ENCODE measurements at places on chromosomes 1 and 21.

- DNase-seq: no peak
Observed at GRCh38 chr1:22143065-22144033, at the start of gene WNT4. TSS of gene WNT4 (minus strand) at chr1:22143097. CDS start at chr1:22142922, 175 bp downstream.

GRCh38 chr1:71668065-71668464, 587.2 kb upstream of the ZRANB2 start:
- no peak for DNase-seq

- DNase-seq: no peak
Observed at GRCh38 chr21:25416669-25417068, 190.6 kb downstream of the MRPL39 start.

GRCh38 chr1:214902636-214903320, 179.8 kb upstream of the KCNK2 start:
- DNase-seq: no peak

DNA sequence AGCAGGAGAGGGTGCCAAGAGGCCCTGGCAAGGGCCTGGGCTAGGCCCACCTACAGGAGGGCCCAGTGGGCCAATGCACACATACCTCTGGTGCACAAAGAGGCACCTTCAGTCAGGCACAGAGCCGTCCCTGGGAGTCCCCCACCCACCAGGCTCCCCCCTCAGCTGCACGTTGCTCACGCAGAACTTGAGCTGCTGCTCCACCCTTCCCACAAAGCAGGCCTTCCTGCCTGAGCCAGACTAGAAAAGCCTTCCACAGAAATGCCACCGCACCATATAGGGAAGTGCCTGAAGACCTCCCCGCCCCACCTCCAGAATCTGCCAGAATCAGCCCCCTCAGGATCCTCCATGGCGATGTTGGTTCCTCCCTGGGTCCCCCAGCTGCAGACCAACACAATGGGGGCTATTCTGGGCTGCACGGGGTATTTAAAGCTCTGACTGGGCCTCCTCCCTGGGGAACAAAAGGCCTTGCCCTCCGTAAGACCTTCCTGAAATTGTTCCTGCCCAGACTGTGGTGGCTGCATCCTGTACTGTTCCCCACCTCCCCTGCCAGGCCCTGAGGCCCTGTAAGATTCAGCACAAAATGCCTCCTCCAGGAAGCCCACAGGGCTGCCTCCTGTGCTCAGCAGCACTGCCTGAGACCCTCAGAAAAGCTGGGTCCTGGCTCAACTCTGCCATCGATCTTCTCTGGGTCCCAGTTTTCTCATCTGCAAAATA, 27.2 kb downstream of the HSPG2 start:
- DNase-seq: no peak

- DNase-seq: no peak
Observed at GRCh38 chr1:66436378-66437135, 97.4 kb upstream of the SGIP1 start.

- no peak for DNase-seq
Observed at GRCh38 chr21:41480086-41480690, 27.8 kb downstream of the TMPRSS2 start.

DNA sequence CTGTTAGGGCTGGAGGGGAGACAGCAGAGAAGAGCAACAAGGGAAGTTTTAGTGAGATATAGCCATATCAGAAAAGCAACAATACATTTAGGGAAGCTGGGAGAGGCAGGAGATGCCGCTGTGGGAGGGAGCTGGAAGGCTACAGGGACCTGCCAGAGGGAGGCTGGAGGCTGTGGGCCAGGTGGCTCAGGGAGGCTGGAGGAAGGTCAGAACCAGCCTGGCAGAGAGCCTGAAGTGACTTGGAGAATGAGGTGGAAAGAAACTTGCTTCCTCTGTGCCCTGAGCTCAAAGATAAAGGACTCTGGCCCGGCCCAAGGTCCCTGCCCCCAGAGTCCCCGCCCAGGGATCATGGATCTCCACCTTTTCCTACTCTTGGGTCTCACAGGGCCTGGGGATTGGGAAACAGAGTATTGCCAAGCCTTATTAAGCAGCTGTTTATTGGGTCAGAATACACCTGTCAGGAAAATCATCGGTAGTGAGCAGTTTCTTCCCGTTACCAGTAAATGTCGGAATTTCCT, 85.9 kb downstream of the KIF26B start:
- no peak for DNase-seq

GRCh38 chr21:36419996-36420395, 34.8 kb downstream of the CHAF1B start:
- no peak for DNase-seq

- no peak for DNase-seq
Observed at GRCh38 chr1:235875036-235875597, 8.4 kb upstream of the LYST start.

DNA sequence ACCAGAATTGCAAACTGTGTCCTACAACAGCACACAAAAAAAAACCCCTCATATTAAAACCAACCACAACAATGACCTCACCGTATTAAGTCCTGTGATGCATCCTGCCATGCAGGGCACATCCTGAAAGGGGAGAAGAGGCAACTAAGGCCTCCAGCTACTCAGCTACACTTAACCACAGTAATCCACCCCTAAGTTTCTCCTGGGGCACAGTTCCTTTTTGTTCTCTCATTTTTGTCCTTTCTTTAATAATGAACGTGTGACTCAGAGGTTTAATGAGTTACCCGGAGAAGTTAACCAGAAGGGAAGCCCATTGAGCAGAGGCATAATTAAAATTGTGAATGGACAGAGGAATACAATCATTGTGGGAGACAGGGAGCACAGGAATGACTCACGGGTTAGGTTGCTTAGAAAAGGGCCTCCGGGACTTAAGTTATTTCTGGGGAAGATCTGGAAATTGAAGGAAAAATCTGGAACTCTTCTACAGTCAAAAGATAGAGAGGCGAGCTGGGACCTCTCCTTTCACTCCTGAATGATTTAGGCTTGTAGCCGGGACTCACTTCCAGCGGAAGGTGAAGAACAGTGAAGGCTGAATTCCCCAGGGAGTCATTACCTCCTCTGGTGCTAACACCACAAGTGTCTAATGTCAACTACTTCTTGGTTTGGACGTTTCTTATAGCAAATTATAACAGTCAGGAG, 36.9 kb upstream of the HIVEP3 start:
- no peak for DNase-seq

GRCh38 chr1:87826681-87827251, 498.1 kb downstream of the LMO4 start:
- DNase-seq: no peak

- DNase-seq: no peak
Observed at GRCh38 chr1:178726545-178726944, 1.5 kb downstream of the RALGPS2 start.

DNA sequence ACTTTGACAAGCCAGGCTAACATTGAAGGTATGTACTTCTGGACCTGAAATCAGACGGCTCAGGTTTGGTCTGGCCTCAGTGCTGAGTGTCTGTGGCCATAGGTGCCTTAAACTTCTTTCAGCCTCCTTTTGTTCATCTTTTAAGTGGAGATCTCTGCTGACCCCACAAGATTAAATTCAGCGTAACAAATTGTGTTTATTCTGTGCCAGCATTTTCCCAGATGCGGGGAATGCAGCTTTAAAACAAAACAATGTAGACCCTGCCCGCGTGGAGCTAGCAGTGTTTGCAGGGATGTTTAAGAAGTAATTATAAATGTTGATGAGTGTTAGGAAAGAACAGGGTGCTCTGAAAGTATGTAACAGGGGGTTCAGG, 923 bp downstream of the CAP1 start:
- DNase-seq: no peak

- no peak for DNase-seq
Observed at GRCh38 chr1:231016234-231016633, 23.8 kb downstream of the FAM89A start.

GRCh38 chr1:203072911-203073310, 12.9 kb downstream of the MYOG start:
- no peak for DNase-seq

DNA sequence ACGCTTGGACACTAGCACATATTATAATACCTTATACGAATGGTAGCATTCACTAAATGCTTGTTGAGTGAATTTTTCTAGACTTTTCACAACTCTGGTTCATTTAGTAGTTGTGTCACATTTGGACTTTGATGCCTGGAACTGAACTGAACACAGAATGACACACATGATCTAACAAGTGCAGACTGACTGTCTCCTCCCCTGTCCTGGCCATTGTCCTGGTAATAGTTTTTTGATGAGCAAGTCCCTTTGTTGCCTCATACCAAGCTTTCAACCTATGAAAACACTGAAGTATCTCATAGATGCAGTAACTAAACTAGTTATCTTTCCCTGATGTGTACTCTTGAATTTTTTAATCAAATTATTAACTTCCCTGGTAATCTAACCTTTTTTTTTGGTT, 66.4 kb downstream of the LRRC8D start:
- no peak for DNase-seq

DNA sequence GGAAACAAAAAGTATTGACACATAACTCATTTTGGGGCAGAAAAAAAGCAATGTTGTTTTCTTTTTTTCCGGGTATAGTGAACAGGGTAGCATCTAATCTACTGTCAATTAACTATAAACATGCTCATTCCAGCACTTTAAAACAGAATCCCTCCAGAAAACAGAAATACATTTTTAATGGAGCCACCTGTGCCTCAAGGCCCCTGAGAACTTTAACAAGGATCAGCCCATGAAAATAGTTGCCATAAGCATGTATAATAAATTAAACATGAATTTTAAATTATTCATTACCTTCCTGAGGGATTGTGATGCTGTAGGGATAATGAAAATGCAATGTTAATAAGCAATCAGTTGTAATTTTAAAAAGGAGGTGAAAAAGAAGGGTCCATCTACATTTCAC, 101.4 kb upstream of the IVNS1ABP start:
- DNase-seq: no peak

GRCh38 chr1:36612881-36613280, 130.2 kb upstream of the CSF3R start:
- no peak for DNase-seq

DNA sequence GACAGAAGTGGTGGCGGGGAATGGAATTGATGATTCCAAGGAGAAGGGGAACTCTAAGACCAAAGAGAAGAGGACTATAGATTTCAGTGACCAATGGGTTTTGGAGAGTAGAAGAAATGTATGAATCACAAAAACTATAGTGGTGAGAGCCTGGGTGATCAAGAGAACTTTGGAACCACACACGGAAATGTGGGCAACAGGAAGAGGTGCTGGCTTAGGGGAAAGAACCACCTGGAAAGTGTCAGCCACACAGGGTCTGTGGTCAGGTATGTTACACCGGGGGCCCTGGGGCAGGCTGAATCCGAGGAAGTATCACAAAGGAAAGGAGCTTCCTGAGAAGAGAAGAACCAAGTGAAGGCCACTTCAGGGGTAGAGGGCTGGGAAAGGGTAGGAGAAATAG, 11.5 kb upstream of the CHIA start:
- no peak for DNase-seq

- no peak for DNase-seq
Observed at GRCh38 chr1:197024460-197024859, 42.6 kb downstream of the F13B start.

DNA sequence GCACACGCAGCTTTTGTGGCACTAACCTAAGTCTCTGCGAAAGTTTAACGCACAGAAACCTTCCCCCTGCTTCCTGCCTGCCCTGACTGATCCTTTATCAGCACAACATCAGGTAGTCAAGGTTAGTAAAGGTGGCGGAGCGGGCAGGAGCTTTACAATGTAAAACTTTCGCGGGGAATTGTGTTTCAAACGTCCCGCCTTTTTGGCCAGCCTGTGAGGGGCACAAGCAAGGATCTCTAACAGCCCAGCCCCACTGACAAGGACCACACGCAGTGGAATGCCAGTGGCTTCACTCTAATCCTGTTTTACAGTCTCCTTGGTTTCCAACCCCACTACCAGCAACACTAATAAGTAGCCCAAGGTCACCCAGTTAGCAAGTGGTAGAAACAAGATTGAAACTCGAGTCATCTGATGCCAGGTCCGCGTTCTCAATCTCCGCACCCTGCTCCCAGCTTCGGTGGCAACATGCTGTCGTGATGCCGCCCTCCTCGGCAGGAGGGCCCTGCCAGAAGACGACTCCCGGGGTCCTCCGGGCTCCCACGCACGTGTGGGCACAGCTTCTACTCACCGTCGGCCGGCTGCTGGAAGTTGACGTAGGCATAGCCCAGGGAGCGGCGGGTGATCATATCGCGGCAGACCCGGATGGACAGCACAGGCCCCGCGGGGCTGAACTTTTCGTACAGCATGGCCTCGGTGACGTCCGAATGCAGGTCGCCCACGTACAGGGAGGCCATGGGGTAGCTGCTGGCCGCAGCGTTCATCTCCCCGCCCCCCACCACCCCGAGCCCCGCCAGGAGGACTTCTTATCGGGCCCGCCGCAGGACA, 1.2 kb downstream of the PABPC4 start:
- no peak for DNase-seq

DNA sequence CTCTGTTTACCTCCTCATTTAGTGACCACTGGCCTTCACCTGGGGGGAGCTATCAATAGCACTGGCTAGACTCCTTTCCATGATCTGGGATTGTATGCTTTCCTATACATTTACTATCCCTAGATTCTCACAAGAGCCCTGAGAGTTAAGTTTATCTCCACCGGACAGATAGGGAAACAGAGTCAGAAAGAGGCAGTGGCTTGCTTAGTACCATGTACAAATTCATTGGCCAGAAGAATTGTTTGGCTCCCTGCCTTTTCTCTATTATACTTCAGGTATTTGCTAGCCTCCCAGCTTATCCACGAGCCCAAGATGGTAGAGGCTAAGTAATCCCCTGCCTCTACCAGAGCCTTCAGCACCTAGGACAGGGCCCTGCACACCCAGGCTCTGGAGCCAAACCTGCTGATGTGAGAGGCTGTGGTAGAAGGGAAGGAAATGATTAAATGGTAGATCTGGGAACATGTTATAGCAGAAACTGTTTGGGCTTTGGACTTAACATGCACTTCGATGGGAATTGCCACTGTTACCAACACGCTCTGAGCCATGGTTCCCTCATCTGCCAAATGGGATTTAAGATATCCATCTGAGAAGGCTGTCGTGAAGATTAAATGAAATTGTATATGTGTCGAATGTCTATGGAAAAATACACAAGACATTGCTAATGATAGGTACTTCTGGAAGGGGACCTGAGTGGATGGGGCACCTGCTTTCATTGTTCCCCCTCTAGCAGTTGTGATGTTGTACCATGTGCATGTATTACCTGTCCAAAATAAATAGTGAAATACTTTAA, 3.1 kb upstream of the BLACAT1 start:
- DNase-seq: no peak

GRCh38 chr1:44040418-44040817, 9.2 kb upstream of the SLC6A9 start:
- DNase-seq: no peak

- DNase-seq: no peak
Observed at GRCh38 chr1:21685946-21686678, 17.0 kb upstream of the RAP1GAP start.

GRCh38 chr1:40058453-40059337, 18.2 kb downstream of the CAP1 start:
- DNase-seq: no peak

- DNase-seq: no peak
Observed at GRCh38 chr21:44753357-44753756, 42.0 kb upstream of the TSPEAR start.

- DNase-seq: no peak
Observed at GRCh38 chr1:75787524-75787923, 1.5 kb downstream of the RABGGTB start.
